Pons (tissue), 1 donor: ENCODE measurements at places on chromosomes 5 and 9.
A peak's percentile ranks its signal among the peaks of the same experiment; 100 is the strongest.

- DNase-seq, result no peak
Measured at GRCh38 chr9:72577212-72577753, 55.9 kb downstream of the TMC1 start.

DNA sequence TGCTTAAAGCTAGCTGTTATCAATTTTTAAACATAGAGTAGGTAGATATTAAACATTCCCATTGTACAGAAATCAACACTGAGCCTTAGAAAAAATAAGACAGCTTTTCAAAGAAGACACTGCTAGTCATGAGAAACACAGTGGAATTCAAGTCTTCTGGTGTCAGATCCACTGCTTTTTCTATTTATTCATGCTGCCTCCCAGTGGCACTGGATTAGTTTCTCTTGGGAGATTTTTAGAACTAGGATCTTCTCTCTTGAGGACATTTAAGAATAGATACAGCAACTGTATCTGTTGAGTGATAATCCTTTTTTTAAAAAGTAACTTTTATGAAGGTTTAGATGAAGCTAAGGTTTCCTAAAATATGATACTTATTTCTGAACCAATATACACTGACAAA, 1635.4 kb upstream of the C9orf72 start:
- DNase-seq, result peak; percentile 40

DNA sequence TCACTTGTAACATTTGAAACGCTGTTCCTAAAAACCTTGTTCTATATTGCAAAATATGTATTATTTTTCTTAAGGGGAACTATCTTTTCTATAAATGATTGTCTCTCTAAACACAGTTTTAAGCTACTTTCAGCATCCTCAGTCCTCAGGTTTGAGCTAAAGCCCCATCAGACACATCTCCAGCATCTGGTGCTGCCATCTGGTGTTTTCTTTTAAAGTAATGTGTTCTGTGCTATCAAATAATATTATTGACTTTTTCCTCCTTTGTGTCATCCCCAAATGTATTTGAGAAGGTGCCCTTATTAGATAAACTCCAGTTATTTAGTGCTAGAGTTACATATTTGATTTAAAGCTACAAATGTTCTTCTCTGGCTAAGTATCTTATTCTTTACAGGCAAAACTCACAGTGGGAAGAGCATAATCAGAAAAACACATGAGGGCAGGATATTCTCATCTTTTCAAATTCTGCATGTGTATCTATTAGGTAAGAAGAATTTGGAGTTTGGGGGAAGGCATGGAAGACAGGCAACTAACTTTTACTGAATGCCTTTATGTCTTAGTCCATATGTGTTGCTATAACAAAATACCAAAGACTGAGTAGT, 27.5 kb downstream of the ZNF474 start:
- peak; percentile 53 for DNase-seq

DNA sequence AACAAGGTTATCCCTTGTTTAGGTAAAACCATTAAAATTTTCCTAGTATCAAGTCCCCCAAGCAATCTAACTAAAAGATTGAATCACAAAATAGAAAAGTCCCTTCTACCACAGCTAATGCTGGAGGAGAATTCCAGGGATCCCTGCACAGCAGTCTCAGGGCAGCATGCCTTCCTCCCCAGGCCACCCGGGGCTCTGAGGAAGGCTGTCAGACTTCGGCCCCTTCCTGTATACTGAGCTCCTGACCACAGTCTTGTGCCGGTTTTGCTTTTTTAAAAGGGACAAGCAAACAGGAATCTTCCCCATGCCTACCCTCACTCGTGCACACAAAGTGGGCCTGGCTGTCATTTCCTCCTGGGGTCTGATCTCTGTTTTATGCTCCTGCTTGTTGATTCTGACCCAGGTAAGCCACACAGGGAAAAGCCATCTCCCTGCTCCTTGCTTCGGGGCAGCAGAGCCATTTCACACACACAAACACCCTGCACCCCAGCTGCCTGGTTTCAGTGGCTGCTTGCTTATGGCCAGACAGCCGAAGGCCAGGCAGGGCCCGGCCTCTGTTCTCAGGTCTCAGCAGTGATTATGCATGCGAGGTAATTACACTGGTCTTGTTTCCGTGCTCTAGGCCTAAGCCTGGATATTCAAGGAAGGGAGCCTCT, 211.9 kb downstream of the NXNL2 start:
- no peak for DNase-seq

DNA sequence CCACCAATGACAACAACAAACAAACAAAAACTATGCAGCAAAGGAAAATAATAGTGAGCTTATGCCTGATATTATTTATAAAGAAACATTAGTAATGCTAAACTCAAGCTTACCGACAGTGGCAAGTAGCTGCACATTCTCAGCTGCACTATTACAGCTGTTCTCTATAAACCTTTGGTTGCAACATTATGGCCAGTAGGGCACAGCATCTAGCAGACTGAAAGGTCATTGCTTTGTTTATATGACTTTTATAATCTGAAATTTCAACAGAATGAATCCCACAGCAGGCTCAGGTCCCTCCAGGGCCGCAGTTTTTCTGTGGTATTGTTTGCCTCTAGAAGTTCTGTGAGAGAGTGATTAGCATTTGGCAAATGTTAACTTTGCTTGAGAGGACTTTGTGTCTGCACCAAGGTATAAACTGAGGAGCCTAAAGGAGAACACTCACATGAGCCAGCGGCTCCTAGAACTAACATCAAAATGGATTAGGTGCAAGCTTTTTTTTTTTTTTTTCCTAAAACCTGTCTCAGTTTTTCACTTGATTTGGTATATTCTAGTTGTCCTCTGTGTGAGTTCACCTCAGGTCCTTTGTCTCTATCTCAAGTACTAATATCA, 58.3 kb downstream of the IZUMO3 start:
- no peak for DNase-seq

- no peak for DNase-seq
Measured at GRCh38 chr5:104088876-104089778, 526.5 kb upstream of the NUDT12 start.

DNA sequence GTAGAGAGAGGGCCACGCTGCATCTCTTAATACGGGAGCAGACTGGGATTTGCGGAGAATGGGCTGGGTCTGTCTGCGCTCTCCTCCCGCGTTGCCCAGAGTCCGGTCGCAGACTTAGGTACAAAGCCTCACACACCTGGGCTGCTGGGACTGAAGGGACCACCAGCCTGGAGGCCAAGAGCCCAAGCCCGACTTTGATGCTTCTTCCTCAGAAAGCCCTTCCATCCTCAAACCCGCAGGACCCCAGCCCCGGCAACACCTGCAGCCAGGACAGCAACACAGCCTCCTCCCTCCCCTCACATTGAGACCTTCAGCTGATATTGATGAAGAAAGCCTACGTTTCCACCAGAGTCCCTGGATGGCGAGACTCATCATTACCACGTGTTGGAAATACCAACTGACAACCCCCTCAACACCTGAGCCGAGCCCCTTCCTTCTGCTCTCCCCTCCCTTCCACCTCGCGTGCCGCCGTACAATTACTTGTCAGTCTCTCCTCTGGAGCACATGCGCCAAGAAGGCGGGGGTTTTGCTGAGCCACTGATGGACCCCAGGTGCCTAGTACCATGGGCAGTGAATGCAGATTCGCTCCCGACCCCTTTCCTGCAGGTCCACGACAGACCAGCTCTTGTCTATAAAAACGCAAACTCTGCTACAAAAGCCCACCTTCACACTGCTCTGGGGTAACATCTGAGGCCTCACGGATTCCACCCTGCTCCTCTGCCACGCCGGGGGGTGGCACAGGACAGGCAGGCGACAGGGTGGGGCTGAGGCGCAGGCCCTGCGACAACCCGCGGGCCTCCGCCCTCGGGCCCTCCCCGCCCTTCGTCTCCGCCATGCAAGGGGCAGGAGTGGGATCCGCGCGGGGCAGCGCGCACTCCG, 841 bp downstream of the ASB6 start:
- no peak for DNase-seq

DNA sequence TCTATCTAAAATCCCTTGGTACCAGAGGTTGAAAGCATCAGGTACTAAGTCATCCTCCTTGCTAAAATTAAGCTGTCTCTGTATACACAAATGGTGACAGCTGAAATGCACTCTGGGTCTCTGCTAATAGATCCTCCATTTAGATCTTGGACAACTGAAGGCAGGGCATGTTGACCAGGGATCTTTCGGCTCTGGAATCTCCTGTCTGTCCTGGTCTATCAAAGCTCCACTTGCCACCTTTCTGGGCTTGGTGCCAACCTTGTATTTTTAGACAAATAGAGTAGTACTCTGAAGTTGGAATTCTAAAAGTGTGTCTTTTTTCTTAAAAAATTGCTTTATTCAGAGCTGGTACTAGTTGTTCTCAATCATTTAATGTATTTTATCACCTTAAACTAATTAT, 135.2 kb upstream of the HMHB1 start:
- no peak for DNase-seq

DNA sequence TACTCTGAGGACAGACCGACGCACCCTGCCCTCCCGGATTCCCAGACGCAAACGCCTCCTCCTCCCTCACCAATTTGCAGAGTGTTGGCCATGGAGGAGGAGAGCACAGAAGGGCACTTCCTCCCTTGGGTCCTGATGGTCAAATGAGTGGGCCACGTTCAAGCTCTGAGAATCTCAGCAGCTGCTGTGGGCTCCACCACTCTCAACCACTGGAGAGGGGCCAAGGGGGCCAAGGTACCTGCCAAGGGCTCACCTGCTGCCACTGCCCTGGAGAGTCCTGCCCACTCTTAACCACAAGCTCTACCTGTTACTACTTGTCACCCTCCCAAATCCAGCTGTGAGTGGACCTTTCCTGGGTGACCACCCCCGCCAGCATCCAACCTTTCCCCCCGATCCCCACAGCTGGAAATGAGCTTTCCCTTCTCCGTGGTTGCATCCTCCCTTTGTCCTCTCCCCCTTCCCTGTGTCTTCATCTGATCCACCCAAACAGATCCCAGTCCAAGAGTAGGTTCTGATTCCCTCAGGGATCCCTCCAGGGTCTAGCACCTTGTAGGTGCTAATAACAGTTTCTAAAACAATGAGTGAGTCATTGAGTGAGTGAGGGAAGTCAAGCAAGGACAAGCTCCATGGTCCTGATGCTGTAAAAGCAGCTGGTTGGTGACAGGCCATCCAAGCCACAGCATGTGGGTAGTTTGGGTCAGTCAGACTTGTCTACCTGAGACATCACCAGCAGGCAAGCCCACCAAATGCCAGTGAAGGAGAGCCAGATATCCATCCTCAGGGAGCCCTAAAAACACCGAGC, 69.7 kb downstream of the FAM114A2 start:
- no peak for DNase-seq

- no peak for DNase-seq
Measured at GRCh38 chr5:168234133-168234532, 57.3 kb upstream of the WWC1 start.
